GM23248 (cell line): ENCODE measurements at places on chromosomes 6 and 20.
A peak's percentile ranks its signal among the peaks of the same experiment; 100 is the strongest.

- no peaks in the 10 kb centered on the region for H3K36me3 ChIP-seq
- DNase-seq, result no peak
- no peaks in the 10 kb centered on the region for H3K27me3 ChIP-seq
- H3K27ac ChIP-seq, result no peak overlapping the region
- no peak overlapping the region for H3K4me3 ChIP-seq
These were observed 12.2 kb downstream of the IGF2R start for GRCh38 chr6:159981071-159981402.

- no peak for DNase-seq
- no peak overlapping the region for H3K4me3 ChIP-seq
- peaks cover 12% of the 10 kb centered on the region for H3K27me3 ChIP-seq
- no peaks in the 10 kb centered on the region for H3K4me1 ChIP-seq
- no peaks in the 10 kb centered on the region for H3K36me3 ChIP-seq
These were observed 387.0 kb upstream of the SULF2 start for GRCh38 chr20:48172357-48172702.

GRCh38 chr20:17403461-17403860 is 127.7 kb downstream of the BFSP1 start:
- no peak overlapping the region for H3K27ac ChIP-seq
- H3K4me3 ChIP-seq, result no peak overlapping the region
- no peaks in the 10 kb centered on the region for H3K36me3 ChIP-seq
- no peaks in the 10 kb centered on the region for H3K4me1 ChIP-seq
- DNase-seq, result no peak

GRCh38 chr6:101453221-101453620 is 59.7 kb downstream of the GRIK2 start:
- no peak overlapping the region for H3K4me3 ChIP-seq
- DNase-seq, result no peak
- H3K27me3 ChIP-seq, result no peaks in the 10 kb centered on the region

DNA sequence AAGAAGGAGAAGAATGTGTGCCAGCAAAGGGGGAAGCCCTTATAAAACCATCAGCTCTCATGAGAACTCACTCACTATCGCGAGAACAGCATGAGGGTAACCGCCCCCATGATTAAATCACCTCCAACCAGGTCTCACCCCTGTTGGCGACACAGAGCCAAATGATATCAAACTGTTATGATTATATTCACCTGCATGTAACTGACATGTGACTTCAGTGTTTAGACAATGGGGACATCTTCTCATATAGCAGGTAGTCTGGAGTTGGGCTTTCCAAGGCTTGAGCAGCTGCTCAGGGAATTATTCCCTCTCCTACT is 115.2 kb downstream of the SASH1 start:
- H3K27ac ChIP-seq, result peak overlapping the region; percentile 49
- H3K36me3 ChIP-seq, result peaks cover 33% of the 10 kb centered on the region; the same call in 1 of the 2 replicates
- no peak overlapping the region for H3K4me3 ChIP-seq
- H3K27me3 ChIP-seq, result no peaks in the 10 kb centered on the region

DNA sequence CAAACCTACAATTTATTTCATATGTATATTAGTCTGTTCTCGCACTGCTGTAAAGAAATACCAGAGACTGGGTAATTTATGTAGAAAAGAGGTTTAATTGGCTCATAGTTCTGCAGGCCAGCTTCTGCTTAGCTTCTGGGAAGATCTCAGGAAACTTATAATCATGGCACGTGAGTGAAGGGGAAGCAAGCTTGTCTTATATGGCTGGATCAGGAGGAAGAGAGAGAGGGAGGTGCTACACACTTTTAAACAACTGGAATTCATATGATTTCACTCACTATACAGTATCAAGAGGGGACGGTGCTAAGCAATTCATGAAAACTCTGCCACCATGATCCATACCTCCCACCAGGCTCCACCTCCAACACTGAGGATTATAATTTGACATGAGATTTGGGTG is 29.9 kb downstream of the PHACTR2 start:
- H3K4me1 ChIP-seq, result no peaks in the 10 kb centered on the region
- H3K4me3 ChIP-seq, result no peak overlapping the region
- H3K27me3 ChIP-seq, result no peaks in the 10 kb centered on the region
- no peak for DNase-seq

DNA sequence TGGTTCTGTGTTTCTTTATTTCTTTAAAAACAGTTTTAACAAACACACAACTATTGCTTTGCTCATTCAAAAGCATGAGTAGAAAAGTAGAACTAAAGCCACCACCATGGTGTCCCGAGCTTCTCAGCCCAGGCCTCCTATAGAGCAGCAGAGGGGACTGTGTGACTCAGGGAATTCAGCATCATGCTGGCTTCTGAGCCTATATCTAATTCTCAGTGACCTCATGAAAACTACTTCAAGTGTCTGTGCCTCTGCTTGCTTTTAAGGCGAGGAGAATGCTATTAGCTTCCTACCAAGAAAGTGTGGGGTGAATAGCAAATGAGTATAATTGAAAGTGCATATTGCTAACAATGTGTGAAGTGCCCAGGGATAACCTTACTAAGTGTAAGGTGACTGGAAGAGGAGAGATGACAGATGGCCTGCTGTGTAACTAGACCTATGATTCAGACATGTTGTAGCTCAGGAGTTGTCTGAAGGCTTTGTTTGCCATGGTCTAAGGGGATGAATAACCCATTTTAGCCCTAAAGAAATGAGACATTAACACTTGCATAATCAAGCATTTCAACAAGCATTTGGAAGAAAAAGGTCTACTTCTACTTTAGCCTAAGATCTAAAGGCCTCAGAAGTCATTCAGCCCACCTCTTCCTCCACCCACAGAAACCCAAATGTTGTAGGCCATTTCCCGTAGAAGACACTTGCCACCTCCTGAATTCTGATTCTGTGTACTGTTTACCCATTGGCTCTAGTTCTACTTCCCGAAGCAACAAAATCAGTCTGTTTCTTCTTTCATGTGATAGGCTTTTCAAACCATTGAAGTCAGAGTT is 121.5 kb upstream of the ARG1 start:
- peak; percentile 4 for DNase-seq
- H3K27me3 ChIP-seq, result 0 out of 2 replicates have a peak, but pooled peaks cover 3% of the 10 kb centered on the region
- H3K27ac ChIP-seq, result no peak overlapping the region
- no peaks in the 10 kb centered on the region for H3K4me1 ChIP-seq

DNA sequence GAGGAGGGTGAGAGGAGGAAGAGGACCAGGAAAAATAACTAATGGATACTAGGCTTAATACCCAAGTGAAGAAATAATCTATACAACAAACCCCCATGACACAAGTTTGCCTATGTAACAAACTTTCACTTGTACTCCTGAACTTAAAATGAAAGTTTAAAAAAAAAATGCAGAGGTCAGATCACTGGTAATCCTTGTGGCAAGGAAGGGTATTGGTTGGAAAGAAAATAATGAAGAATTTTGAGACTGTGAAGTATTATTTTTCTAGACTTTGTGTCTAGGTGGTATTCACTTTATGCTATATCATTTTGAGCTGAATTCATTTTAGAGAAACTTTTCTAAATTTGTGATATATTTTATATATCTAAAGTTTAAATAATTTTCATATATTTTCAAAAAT is 547.5 kb downstream of the MMUT start:
- H3K27me3 ChIP-seq, result no peaks in the 10 kb centered on the region
- H3K4me1 ChIP-seq, result no peaks in the 10 kb centered on the region
- no peak overlapping the region for H3K4me3 ChIP-seq
- H3K27ac ChIP-seq, result no peak overlapping the region
- DNase-seq, result no peak

- H3K4me3 ChIP-seq, result no peak overlapping the region
- no peak overlapping the region for H3K27ac ChIP-seq
- H3K27me3 ChIP-seq, result no peaks in the 10 kb centered on the region
- no peaks in the 10 kb centered on the region for H3K4me1 ChIP-seq
- H3K36me3 ChIP-seq, result no peaks in the 10 kb centered on the region
These were observed 117.4 kb downstream of the MAFB start for GRCh38 chr20:40571639-40572038.
